ENCODE measurements at places on chromosomes 7 and 10.
A peak's percentile ranks its signal among the peaks of the same experiment; 100 is the strongest.

GRCh38 chr10:34727595-34728033, 87.5 kb downstream of the PARD3 start:
- H3K4me1 ChIP-seq: peaks cover 55% of the 10 kb centered on the region
- no peaks in the 10 kb centered on the region for H3K36me3 ChIP-seq
- DNase-seq: no peak
- H3K27me3 ChIP-seq: no peaks in the 10 kb centered on the region

DNA sequence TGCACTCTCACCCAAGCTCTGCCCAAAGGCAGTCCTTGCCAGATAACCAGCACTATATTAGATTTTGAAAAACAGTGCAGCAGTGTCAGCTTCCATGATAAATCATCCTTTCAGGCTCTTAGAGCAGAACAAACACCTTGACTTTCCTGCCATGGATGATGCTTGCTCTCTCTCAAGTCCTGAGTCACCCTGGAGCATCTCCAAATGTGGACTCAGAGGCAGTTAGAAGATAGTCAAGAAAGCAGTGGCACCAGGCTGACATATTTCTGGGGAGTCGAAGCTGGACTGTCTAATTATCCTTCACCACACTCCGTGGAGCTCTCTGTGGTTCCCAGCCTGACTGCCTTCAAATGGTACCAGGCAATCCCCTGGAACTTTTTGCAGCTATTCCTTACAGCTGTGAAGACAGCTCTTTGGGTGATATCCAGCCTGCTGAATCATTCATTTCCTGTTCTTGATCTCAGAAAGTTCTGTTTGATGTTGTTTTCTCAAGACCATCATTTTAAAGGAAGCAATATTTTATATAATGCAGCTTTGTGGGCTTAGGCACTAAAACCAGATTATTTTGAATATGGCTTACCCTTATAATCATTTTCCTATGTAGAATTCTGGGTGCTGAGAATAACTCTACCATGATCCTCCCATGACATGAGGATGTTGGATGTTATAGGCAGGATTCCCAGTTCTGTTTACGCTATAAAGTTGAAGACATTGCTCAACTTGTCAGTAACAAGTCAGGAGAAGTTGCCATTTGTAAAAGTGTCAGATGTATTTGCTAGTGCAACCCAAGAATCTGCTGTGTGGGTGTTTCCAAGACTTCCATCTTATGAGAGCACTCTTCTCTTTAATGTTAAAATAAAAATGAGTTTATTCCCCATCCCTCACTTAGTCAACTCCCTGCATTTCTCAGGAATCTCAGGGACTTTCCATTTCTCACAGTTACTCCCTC, 233.8 kb downstream of the C7orf25 start:
- DNase-seq: no peak
- no peaks in the 10 kb centered on the region for H3K4me1 ChIP-seq
- peaks cover 5% of the 10 kb centered on the region for H3K27me3 ChIP-seq
- no peak overlapping the region for H3K27ac ChIP-seq
- H3K36me3 ChIP-seq: no peaks in the 10 kb centered on the region
- H3K4me3 ChIP-seq: no peak overlapping the region

DNA sequence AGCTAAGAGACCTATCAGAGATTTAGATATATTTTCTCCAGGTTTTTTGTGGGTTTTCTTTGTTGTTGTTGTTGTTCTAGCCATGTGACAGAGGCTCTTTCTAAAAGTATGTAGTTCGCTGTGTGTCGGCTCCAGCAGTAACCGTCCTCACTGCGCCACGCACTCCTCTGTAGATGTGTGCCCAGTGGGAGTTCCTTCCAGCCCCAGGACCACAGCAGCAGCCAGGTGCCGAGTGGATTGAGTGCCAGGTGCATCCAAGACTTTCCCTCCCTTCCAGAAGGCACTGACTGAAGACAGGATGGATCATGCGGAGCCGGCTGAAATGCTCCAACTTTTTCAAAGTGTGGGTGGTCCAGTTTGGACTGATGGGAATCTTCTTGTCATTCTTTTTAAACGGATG, 31.8 kb downstream of the WDR86 start:
- H3K4me3 ChIP-seq: no peak overlapping the region
- no peak overlapping the region for H3K27ac ChIP-seq
- peaks cover 11% of the 10 kb centered on the region for H3K27me3 ChIP-seq
- peaks cover 28% of the 10 kb centered on the region for H3K36me3 ChIP-seq

GRCh38 chr7:7190142-7190541, 7.8 kb downstream of the C1GALT1 start:
- H3K27ac ChIP-seq: peak overlapping the region; percentile 63
- peaks cover 22% of the 10 kb centered on the region for H3K4me1 ChIP-seq
- DNase-seq: no peak
- no peak overlapping the region for H3K4me3 ChIP-seq

DNA sequence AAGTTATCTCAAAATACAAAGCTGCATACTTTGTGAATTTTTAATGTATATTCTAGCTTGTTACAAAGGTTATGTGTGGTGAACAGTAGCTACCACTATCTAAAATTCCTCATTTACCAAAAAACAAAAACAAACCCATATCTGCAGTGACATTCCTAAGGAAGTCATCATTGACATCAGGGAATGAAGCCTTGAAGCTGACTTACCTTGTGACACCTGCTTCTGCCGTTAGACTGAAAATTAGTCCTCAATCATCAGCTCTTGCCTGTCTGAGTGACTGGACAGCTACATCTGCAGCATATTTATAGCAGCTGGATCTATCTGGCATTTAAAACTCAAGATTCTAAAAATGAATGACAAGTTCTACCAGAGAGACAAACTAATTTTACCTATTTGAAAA, 43.2 kb downstream of the COBL start:
- no peak overlapping the region for H3K4me3 ChIP-seq
- no peak for DNase-seq
- H3K36me3 ChIP-seq: no peaks in the 10 kb centered on the region
- peaks cover 41% of the 10 kb centered on the region for H3K4me1 ChIP-seq

- no peak overlapping the region for H3K4me3 ChIP-seq
- no peak overlapping the region for H3K27ac ChIP-seq
- H3K36me3 ChIP-seq: no peaks in the 10 kb centered on the region
- H3K4me1 ChIP-seq: peaks cover 55% of the 10 kb centered on the region
- H3K27me3 ChIP-seq: no peaks in the 10 kb centered on the region
- no peak for DNase-seq
Observed at GRCh38 chr7:137987968-137988367, 13.9 kb downstream of the CREB3L2 start.

DNA sequence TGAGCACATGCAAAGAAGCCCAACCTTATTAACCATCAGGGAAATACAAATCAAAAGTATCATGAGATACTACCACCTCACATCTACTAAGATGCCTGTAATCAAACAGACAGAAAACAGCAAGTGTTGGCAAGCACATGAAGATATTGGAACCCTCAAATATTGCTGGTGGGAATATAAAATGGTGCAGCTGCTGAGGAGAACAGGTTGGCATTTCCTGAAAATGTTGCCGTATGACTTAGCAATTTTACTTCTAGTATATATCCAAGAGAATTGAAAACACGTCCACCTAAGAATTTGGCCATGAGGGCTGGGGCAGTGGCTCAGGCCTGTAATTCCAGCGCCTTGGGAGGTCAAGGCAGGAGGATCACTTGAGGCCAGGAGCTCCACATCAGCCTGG, 39.4 kb upstream of the TNRC18 start:
- H3K4me1 ChIP-seq: no peaks in the 10 kb centered on the region
- H3K4me3 ChIP-seq: no peak overlapping the region
- H3K27ac ChIP-seq: no peak overlapping the region
- H3K27me3 ChIP-seq: peaks cover 13% of the 10 kb centered on the region
- DNase-seq: no peak

DNA sequence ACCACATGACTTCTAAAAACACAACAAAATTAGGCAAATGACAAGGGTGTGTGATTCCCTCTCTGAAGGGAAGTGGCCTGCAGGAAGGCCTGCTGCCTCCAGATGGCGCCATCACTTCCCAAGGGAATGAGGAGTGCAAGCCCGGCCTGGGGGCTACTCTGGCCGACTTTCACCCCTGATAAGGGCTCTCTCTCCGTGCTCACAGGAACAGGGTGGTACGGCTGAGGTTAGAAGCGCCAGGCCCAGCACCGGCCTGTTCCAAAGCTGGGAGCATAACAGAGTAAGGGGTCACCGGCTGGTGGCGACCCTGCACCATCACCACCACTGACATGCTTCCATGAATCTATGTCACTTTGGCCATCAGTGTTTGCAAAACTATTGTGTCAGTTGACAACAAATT, 13.1 kb downstream of the RBP3 start:
- no peak overlapping the region for H3K4me3 ChIP-seq
- no peak overlapping the region for H3K27ac ChIP-seq
- peaks cover 3% of the 10 kb centered on the region for H3K4me1 ChIP-seq
- H3K27me3 ChIP-seq: peaks cover 16% of the 10 kb centered on the region
- peak; percentile 45 for DNase-seq

DNA sequence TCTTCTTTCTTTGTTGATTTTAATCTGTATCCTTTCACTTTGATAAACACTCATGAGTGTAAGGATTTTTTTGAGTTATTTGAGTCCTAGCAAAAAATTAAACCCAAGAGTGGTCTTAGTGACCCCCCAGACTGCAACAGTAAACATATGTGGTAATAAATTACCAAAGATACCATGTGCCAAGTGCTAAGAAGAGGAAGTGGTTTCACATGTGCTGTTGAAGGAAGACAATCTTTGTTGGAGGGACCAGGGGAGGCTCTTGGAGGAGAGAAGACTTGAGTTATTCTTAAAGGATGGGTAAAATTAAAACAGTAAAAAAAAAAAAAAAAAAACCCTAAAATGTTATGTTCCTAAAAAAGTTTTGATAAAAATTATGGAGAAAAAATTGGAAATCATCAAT, 150.2 kb downstream of the SEC23IP start:
- H3K27ac ChIP-seq: no peak overlapping the region
- no peaks in the 10 kb centered on the region for H3K4me1 ChIP-seq
- H3K27me3 ChIP-seq: no peaks in the 10 kb centered on the region
- no peak for DNase-seq
- H3K36me3 ChIP-seq: no peaks in the 10 kb centered on the region

- no peak overlapping the region for H3K27ac ChIP-seq
- H3K4me3 ChIP-seq: no peak overlapping the region
- no peak for DNase-seq
- peaks cover 3% of the 10 kb centered on the region for H3K27me3 ChIP-seq
- peaks cover 19% of the 10 kb centered on the region for H3K4me1 ChIP-seq
- H3K36me3 ChIP-seq: no peaks in the 10 kb centered on the region
Observed at GRCh38 chr10:75546004-75546403, 114.6 kb downstream of the LRMDA start.

- H3K36me3 ChIP-seq: no peaks in the 10 kb centered on the region
- no peak overlapping the region for H3K4me3 ChIP-seq
- H3K27ac ChIP-seq: no peak overlapping the region
- no peak for DNase-seq
- no peaks in the 10 kb centered on the region for H3K4me1 ChIP-seq
- no peaks in the 10 kb centered on the region for H3K27me3 ChIP-seq
Observed at GRCh38 chr10:64484811-64485330, 963.7 kb downstream of the REEP3 start.

- H3K4me1 ChIP-seq: peaks cover 28% of the 10 kb centered on the region
- peaks cover 16% of the 10 kb centered on the region for H3K36me3 ChIP-seq
- no peaks in the 10 kb centered on the region for H3K27me3 ChIP-seq
- no peak for DNase-seq
Observed at GRCh38 chr7:129610709-129611245, 743 bp upstream of the NRF1 start.

- no peak overlapping the region for H3K27ac ChIP-seq
- H3K36me3 ChIP-seq: no peaks in the 10 kb centered on the region
- no peak for DNase-seq
- H3K27me3 ChIP-seq: peaks cover 39% of the 10 kb centered on the region
Observed at GRCh38 chr10:117503244-117504205, 39.0 kb upstream of the EMX2 start.

GRCh38 chr7:121023194-121023593, 34.7 kb downstream of the CPED1 start:
- no peak overlapping the region for H3K4me3 ChIP-seq
- H3K4me1 ChIP-seq: peaks cover 41% of the 10 kb centered on the region
- H3K36me3 ChIP-seq: peaks cover 3% of the 10 kb centered on the region

GRCh38 chr7:3404501-3404900, 103.4 kb downstream of the SDK1 start:
- no peaks in the 10 kb centered on the region for H3K27me3 ChIP-seq
- H3K36me3 ChIP-seq: no peaks in the 10 kb centered on the region
- peaks cover 10% of the 10 kb centered on the region for H3K4me1 ChIP-seq
- DNase-seq: no peak

Measured in progenitor cell of endocrine pancreas (in vitro differentiated cells).